ENCODE measurements at places on chromosomes 3 and 15.
A peak's percentile ranks its signal among the peaks of the same experiment; 100 is the strongest.

DNA sequence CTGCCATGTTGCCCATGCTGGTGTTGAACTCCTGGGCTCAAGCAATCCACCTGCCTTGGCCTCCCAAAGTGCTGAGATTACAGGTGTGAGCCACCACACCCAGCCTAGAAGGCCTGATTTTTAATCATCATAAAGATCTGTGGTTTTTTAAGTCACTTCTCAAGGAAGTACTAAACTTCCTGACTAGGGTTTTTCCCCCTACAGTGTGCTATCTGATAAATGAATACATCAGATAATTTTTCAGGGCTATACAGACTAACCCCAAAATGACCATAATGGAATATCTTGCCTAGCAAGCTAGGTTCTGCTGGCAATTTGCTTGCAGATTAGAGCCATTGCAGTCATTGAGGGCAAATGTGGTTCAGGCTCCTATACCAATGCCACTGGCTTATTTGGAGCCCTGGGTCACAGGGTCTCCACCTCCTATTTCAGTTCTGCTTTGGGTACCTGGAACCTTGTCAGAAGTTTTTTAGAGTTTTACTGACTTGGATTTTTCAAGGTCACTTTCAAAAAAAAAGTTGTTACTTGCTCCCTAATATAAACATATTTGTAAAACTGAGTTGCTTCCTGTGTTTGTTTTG, 80.8 kb downstream of the SLC49A4 start:
- no peak for DNase-seq

DNA sequence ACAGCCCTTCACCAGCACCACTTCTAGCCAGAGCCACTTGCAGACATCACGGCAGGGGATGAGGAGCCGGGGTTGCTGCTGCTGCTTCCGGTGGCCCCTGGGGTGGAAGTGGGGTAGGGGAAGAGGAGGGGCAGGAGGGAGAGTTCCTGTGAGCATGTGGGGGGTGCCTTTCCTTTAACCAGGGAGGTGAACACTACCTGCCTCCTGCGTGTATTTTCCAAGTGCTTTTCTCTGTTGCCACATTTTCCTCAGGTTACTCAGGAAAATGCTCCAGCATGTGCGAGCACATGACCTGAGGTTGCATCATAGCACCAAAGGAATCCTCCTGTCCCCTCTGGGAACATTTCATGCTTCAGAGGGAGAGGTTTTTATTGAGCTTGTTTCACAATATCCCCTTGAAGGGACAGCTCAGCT, 12.2 kb upstream of the SACM1L start:
- DNase-seq: peak; percentile 82

GRCh38 chr15:85404176-85404917, 23.9 kb downstream of the AKAP13 start:
- DNase-seq: no peak

DNA sequence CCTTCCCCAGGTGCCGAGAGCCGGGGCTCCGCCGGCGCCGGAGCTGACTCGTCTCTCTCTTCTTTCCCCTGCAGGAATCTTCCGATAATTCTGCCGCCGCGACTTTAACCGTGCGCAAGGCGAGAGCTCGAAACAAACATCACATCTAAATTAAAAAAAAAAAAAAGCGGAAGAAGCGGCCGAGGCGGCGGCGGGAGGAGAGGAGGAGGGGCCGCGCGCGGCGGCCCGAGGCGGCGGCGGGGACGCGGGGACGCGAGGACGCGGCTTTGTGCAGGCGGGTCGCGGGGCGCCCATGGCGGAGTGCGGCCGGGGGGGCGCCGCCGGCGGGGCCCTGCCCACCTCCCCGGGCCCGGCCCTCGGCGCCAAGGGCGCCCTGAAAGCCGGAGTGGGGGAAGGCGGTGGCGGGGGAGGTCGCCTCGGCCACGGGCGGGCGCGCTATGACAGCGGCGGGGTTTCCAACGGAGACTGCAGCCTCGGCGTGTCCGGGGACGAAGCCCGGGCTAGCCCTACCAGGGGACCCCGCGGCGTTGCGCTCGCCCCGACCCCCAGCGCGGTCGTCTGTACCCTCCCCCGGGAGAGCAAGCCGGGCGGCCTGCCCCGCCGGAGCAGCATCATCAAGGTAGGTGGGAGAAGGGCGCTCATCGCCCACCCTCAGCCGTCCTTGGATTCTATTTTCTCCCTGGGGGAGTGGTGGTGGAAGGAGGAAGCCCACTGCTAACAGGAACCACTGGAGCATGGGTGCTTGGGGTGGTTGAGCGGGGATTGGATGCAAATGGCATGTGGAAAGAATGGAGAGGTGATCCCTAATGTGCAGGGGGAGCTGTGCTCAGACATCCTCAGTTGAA, at the start of gene PLCL2:
PLCL2 (plus strand) TSS at position 208 of the 845 bp plus-strand sequence; CDS start at position 293, 85 bp downstream.
- DNase-seq: peak; percentile 39

GRCh38 chr3:54714035-54714434, 213.8 kb downstream of the LRTM1 start:
- no peak for DNase-seq

- no peak for DNase-seq
Observed at GRCh38 chr3:14991151-14991742, 43.9 kb downstream of the NR2C2 start.

DNA sequence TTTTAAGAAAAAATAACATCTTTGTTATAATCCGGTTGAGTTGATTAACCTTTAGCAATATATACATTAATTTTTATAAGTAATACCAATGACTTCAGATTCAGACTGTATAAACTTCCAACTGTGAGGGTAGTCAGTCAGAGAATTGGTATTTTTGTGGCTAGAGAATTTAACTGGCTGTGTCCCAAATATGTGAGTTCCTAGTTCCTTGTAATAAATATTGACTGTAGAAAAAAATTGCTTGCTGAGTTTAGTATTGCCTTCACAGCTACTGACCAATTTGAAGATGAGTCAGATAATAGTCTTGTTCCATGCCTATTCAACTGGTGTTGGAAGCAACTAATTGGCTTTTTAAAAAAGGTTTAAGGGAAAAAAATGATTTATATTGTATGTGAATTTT, 210.8 kb downstream of the GAP43 start:
- DNase-seq: no peak

- no peak for DNase-seq
Observed at GRCh38 chr15:48802867-48803266, 8.0 kb downstream of the CEP152 start.

GRCh38 chr3:80141557-80141956, 373.8 kb upstream of the ROBO1 start:
- no peak for DNase-seq

- no peak for DNase-seq
Observed at GRCh38 chr3:151382671-151383070, 1.9 kb downstream of the P2RY12 start.

DNA sequence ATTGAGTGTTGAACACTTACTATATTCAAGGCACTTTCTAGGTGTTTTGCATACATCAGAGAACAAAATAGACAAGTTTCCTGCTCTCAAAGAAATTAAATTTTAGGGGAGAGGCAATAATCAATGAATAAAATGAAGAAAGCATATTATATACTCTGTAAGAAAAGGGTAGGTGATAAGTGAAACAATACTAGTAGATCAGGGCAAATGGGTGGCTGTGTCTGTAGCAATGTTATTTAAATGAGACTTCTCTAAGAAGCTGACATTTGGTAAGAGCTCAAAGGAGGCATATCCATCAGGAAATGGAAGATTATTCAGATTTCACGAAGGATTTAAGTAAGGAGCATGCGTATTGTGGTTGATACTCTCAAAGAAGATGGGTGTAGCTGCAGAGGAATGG, 1291.6 kb downstream of the NSUN3 start:
- DNase-seq: no peak

DNA sequence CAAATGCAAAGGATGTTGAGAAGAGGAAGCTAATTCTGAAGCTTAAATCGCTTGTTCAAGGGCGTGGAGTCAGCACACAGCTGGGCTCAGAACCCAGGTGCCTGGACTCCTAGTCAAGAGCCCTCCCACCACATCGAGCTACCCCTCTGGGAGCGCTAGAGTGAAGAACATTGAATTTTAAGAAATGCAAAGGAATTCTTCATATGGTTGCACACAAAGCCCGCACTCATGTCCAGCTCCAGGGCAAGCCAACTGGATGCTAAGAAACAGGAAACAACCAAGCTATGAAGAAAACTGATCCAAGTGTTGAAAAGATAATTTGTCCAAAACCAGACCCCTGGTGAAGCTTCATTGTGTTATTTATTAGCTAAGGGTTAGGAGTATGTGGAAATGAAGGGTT, 122.3 kb downstream of the ALDH1A2 start:
- DNase-seq: no peak

DNA sequence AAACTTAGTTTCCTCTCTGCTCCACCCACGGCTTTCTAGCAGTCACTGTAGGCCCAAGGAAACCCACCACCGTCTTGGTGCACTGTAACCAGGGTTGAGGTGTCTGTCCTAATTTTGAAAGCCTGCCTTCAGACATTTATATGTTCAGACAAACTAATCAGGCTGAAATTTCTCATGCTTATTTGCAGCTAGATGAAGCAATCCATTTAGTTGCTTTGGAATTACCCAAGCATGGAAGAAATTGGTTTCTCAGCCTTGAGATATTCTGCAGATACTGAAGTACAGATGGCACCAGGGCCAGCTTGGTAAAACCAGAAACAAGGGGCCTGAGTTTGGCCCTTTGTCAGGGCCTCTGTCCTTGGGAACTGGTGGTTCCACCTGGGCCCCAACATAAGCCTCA, 105.4 kb downstream of the CACNA1D start:
- DNase-seq: no peak

- DNase-seq: no peak
Observed at GRCh38 chr15:31357148-31357547, 30.5 kb downstream of the KLF13 start.

- no peak for DNase-seq
Observed at GRCh38 chr15:46856839-46857502, 860.3 kb upstream of the SEMA6D start.

DNA sequence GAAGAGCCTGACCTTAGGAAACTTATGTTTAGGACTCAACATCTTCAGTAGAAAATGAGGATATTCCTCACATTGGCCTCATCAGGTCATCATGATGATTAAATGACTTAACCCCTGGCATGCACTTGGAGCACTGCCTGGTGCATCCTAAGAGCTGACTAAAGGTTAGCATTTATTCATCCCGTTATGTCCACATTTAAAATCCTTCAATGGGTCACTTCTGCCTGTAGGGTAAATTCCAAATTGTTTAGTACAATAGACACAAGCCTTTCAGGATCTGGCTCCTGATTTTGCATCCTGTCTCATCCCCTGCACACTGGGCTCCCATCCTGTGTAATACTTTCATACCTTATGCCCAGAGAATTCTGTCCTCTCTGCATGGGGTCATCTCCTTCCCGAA, 195.2 kb upstream of the MCTP2 start:
- no peak for DNase-seq

DNA sequence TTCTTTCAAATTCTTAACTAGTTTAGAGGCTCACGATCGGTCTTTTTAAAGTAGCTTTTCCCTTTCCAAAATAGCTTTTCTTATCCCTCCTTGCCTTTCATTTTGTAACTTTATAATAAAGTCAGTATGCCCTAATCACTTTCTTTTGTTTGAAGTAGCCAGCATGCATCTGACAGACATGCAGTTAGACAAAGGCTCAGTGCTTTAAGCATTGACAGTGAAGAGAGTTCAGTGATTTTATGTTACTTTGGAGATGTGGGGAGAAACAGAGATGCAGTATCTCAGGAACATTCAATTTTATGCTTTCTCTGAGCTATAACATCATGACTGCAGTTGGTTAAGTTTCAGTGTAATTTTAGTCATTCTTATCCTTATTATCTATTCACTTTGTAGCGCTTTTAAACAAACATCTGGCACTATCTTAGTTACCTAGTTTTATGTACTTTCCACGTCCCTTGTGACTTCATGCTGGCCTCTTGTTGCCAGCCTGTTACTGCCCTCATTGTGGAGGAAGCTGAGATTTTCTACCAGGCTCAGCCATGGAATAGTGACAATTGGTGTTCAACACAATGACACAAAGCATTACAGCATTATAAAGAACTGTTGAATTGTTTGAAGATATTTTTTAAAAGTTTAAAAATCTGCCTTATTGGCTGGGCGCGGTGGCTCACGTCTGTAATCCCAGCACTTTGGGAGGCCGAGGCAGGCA, 90.3 kb downstream of the AKAP13 start:
- no peak for DNase-seq

DNA sequence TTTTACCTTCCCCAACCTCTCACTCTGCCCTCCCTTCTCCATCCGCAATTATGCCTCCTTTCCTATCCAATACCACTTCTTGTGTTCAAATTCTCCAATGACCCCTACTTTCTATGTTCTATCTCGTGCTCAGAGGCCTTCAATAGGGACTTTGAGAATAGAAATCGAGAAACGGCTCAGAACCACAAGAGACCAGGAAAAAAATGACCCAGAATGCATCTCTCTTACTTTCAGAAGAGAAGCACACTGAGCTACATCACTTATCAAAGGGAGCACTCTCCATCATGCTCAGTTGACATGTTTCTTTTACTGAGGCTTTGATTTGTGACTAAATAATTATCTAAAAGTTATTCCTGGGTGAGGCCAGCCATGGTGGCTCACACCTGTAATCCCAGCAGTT, 162.4 kb upstream of the PRICKLE2 start:
- DNase-seq: no peak

- no peak for DNase-seq
Observed at GRCh38 chr15:70210528-70210927, 112.8 kb upstream of the TLE3 start.
